ENCODE measurements at places on chromosomes 13 and 19.

DNA sequence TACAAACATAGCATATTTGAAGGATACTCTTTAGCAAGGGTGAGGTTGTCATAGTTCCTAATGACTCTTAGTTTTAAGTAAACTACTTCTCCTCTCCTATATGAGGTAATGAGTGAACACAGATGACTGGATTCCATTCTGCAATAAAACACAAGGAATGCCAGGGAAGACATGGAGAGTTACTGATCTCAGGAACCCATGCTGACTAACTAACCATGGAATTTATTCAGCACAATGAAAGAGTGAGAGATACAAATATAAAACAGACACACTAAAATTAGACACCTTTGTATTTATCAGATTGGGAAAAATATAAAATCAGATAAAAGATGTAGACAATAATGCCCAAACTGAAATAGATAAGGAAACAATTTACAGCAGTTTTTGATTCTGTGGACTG lies 1525.9 kb upstream of the SLC10A2 start:
- DNase-seq = no peak

DNA sequence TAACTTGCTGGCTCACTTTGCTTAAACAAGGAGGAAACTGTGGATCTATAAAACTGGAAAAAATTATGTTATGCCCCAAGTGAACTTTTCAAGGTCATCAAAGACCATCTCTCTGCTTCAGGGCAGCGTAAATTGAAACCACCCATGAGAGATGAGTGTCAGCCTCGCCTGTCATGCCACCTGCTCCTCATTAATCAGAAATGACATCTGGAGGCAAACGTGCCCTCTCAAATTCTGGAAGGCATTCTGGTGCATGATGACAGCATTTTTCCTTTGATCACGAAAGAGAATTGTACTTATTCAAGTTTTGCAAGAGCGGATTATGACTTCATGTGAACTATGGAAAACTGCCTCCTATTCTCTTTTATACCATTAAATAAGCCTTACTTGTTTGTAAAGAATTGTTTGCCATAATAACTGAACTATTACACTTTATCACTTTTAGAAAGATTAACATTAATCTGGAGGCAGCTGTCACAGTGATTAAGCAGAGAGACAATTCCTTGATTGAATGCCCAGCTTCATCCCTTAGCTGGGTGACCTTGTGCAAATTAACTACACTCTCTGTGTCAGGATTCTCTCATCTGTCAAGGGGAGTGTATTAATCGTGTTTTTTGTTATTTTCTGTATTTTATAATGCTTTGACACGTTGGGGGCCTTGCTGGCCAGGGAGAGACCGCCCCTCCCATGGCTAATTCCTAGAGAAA lies 17.0 kb upstream of the SACS start:
- DNase-seq = no peak

DNA sequence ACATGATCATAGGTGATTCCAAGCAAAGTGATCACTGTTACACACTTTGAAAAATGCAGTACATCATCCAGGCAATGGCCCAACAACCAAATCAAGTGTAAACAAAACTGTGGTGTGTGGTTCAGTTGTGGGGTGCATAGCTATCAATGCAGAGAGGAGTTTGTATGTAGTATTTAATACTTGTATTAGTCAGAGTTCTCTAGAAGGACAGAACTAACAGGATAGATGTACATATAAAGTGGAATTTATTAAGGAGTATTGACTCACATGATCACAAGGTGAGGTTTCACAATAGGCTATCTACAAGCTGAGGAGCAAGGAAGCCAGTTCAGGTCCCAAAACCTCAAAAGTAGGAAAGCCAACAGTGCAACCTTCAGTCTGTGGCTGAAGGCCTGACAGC lies 249.3 kb upstream of the HTR2A start:
- no peak for DNase-seq

GRCh38 chr19:14661372-14661924 lies 13.2 kb downstream of the ADGRE3 start:
- DNase-seq = no peak

DNA sequence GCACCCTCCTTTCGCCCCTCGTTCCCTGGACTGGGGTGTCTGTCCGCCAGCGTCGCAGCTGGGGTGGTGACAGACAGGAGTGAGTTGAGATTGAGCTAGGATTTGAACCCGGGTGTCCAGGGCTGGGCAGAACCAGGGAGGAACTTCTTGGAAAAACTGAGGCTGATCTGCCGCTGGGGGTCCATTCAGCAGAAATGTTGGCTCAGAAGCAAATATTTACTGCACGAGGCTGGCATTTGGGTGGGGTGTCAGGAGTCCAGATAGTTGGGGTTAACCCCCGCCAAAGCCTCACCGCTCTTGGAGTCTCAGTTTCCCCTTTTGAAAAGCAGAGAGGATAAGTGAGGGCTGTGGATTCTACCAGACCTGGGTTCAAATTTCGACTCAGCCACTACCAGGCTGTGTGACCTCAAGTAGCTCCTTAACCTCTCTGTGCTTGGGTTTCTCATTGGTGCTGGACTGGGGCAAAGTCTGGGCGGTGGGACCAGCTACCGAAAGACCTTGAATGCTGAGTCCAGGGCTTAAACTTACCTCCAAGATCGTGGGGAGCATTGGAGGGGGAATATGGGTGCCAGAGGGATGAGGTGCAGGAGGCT lies 20.9 kb downstream of the MAST3 start:
- no peak for DNase-seq

- no peak for DNase-seq
These were observed 186.8 kb downstream of the NUFIP1 start for GRCh38 chr13:44802491-44802890.

- no peak for DNase-seq
These were observed 8.4 kb upstream of the LENG8 start for GRCh38 chr19:54440641-54441040.

- no peak for DNase-seq
These were observed 5.8 kb downstream of the PPFIA3 start for GRCh38 chr19:49125025-49125731.

GRCh38 chr19:40274585-40275544 lies 10.3 kb downstream of the AKT2 start:
- no peak for DNase-seq

GRCh38 chr13:73411067-73411809 lies 352.4 kb downstream of the KLF5 start:
- no peak for DNase-seq

DNA sequence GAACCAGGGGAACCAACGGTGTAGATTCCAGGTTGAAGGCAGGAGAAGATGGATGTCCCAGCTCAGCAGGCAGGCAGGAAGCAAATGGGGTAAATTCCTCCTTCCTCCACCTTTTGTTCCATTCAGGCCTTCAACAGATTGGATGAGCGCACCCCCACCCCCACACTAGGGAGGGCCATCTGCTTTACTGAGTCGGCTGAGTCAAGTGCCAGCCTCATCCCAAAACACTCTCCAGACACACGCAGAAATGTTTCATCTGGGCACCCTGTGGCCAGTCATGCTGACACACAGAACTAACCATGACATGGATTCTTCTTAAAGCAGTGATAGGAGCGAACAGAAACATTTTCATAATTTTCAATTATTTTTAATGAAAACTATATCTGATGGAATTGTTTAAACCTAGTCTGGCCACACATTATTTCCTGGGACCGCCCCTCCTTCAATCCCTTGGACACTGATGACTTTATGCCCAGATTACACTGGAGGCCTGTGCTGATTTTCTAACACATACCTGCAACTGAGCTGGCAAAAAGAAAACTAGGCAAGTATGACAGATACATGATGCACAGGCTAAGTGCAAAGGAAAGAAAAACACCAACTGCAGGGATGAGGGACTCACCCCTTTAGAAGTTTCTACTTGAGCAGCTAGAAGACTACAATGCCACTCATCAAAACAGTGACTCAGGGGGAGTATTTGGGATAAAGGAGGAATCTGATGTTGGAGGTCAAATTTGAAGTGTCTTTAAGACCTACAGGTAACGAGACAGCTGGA lies 154.2 kb downstream of the TNFRSF19 start:
- no peak for DNase-seq

- no peak for DNase-seq
These were observed 9.5 kb downstream of the PIAS4 start for GRCh38 chr19:4016903-4017638.

DNA sequence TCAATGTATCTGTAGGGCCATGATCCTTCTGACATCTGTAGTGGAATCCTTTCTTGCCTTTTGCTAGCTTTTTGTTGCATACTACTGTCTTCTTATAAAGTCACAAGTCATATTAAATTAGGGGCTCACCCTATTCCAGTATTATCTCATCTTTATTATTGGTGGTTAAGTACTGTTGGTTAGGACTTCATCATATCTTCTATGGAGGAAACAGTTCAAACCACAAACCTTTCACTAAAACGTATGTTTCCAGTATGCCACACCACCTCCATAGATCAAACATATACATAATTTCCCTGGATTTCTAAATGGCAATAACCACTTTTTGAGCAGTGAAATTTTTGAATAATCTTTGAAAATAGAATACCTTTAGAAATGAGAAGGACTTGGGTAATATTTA lies 62.8 kb upstream of the PCDH9 start:
- DNase-seq = no peak

GRCh38 chr19:23286477-23286876 lies 36.3 kb upstream of the ZNF724 start:
- peak; percentile 1 for DNase-seq

- DNase-seq = no peak
These were observed 29.1 kb upstream of the POP4 start for GRCh38 chr19:29576761-29577648.

- no peak for DNase-seq
These were observed 5.6 kb downstream of the ADAMTSL5 start for GRCh38 chr19:1507192-1507660.

DNA sequence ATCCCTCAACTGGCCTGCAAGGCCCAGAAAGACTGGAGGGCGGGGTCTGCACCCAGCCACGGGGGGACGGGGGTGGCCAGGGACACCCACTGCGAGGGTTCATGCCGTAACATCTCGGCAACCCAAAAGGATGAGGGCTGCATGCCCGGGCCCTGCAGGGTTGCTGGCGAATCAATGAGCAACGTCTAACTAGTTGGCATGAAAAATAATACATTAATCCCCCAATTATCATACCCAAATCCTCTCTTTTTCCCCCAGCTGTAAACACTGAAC lies 232.2 kb downstream of the TUBA3C start:
- no peak for DNase-seq

DNA sequence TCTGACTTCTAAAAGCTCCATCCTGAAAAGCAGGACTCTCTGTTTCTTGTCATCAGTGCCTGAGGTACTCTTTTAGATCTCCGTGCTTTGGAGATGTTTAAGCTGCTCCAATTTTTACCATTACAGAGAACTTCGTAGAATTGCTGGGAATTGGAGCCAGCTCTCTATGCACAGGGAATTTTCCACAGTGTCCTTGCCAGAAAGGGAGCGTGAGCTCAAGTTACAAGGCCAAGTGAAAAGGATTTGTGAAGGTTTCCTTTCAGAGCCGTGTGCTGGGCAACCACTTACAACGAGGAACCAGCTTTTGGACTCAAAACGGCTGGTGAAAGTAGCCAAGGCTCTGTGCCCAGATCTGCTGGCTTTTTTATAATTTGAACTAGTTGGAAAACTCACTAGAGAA lies 82.6 kb downstream of the NUFIP1 start:
- no peak for DNase-seq

DNA sequence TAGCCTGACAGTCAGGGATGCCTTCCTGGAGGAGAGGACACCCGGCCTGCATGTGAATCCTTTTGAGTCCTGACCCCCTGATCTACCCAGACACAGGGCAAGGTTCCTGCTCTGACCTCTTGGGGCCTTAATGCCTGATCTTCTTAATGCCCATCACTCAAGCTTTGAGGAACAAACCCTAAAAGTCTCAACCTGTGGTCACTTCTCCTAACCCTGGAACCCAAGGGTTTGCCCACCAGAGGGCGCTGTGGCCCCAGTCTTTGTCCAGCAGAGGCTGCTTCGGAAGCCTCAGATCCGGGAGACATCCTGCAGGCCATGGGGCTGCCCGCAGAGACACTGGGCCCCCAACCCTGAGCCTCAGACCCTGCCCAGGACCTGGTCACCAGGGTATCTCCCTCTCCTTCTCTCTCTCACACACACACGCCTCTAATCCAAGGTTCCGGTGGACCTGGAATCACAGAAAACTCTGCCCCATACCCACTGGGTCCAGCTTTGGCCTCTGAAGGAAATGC lies 9.8 kb upstream of the DPF1 start:
- DNase-seq = peak; percentile 61

DNA sequence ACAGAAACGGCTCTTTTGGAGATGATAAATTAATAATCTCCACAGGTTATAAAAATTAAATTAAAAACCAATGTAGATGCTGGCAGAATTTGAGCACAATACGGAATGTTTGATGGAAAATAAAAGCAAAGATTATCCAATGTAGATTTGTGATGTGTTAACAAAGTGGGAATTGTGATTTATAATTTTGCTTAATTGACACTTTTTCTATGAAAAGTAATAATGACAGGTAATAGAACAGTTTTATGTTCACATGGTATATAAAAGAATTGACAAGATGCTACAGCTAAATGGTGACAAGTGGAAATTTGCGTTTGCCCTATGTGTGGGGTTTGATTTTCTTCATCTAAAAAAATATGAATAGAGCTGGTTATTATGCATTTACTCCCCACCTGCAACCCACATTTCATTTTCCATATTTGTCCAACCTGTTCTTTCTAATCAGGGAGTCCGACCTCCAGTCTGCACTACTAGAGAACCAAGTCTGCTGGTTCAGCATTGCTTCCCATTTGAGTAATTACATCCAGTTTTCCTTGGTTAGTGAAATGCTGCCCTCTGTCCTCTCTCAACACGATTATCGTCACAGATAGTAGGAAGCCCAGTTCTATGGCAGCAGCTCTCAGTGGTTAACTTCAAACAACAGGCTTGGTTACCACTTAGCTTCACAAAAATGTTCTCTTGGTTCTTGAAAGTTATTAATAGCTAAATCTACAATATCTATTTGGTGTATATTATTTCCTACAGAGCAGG lies 61.4 kb upstream of the SLITRK1 start:
- peak; percentile 2 for DNase-seq

- no peak for DNase-seq
These were observed 13.2 kb downstream of the ING1 start for GRCh38 chr13:110726726-110727125.
